A549 treated with AZD2906 at 1 μM for 4 hours (cell line): ENCODE measurements at places on chromosomes 2 and 18. TPM values are rescaled to one million over a fixed set of nuclear protein-coding genes. Genes with fewer than 3 reads are reported as not detected.

Gene PJVK
- total RNA-seq: 1.1 to 1.6 TPM (median 1.4 TPM) in 5 replicates

Gene ANKRD36B
- total RNA-seq: 4.7 to 5.9 TPM (median 5.0 TPM) in 5 replicates

Gene PSMD14
- 94.5 to 129 TPM (median 97.0 TPM) in 5 replicates for total RNA-seq

Gene GULP1
- total RNA-seq: 23.9 to 38.8 TPM (median 25.8 TPM) in 5 replicates

Gene C1GALT1C1L
- total RNA-seq: 1.5 to 2.6 TPM (median 2.4 TPM) in 5 replicates

Gene SRD5A2
- total RNA-seq: 0.02 TPM in 4 of 5 replicates, not detected in the other

Gene OR6B2
- not detected in 5 replicates for total RNA-seq

Gene GPR39
- total RNA-seq: 6.7 to 7.5 TPM (median 6.9 TPM) in 5 replicates

Gene ANKRD30B
- not detected in 5 replicates for total RNA-seq

Gene ABCB11
- 0.01 to 0.06 TPM (median 0.02 TPM) in 5 replicates for total RNA-seq

Gene COL5A2
- 45.3 to 79.4 TPM (median 67.0 TPM) in 5 replicates for total RNA-seq

Gene RBM44
- 0.10 to 0.23 TPM (median 0.16 TPM) in 5 replicates for total RNA-seq

Gene SCN9A
- 2.3 to 4.5 TPM (median 3.7 TPM) in 5 replicates for total RNA-seq

Gene RGPD5
- total RNA-seq: 4.8 to 9.7 TPM (median 7.8 TPM) in 5 replicates

Gene HOXD11
- total RNA-seq: 5.2 to 6.9 TPM (median 6.5 TPM) in 5 replicates
